ENCODE measurements at places on chromosomes 11 and 22.
A peak's percentile ranks its signal among the peaks of the same experiment; 100 is the strongest.

DNA sequence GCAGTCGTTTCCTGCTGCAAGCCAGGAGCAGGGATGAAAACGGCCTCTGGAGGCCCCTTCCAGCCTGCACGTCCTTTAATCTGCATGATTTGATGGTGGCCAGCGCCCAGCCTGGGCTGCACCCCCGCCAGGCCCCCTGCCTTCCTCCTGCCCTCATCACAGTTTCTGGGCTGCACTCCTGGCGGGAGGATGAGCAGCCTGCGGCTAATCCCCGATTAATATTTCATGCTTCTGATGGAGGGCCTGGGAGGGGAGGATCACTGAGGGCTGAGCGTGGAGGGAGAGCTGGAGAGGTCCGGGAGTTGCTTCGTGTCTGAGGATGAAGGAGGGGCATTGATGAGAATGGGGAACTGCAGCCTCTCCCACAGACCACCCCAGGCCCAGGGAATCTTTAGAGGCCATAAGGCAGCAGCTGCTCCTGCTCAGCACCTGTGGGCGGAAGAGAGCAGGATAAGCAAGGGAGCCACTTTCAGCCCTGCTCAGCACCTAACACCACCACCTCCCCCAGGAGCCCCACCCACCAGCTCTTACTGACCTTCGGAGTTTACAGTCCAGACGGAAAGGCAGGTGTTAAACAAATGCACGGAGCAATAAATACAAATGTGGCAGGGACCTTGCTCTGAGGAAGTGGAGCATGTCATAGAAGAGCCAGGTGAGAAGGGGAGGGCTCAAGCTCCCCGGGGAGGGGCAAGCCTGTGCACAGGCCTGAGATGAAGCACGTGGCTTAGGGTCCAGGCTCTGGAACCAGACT is 135.0 kb upstream of the NECTIN1 start:
- DNase-seq = no peak

- no peak for DNase-seq
Measured at GRCh38 chr22:32103658-32104315, 55.3 kb downstream of the C22orf42 start.

GRCh38 chr11:86099874-86100273 is 31.0 kb upstream of the PICALM start:
- no peak for DNase-seq

- DNase-seq = peak; percentile 4
Measured at GRCh38 chr11:35746356-35747153, 84.0 kb downstream of the TRIM44 start.

GRCh38 chr22:19873138-19873959 is 18.7 kb upstream of the GNB1L start:
- no peak for DNase-seq

Data from GM12864 (cell line).